Astrocyte (in vitro differentiated cells and primary cell): ENCODE measurements at places on chromosomes 7 and 10. TPM values are rescaled to one million over a fixed set of nuclear protein-coding genes. Genes with fewer than 3 reads are reported as not detected.

Gene GJD4
- total RNA-seq: not detected in 2 replicates

Gene CARD11
- total RNA-seq: 6.6 and 9.5 TPM in 2 replicates

Gene BTBD16
- 0.26 TPM in 1 of 2 replicates, not detected in the other for total RNA-seq

Gene IKZF1
- 0.60 and 0.86 TPM in 2 replicates for total RNA-seq

Gene TAS2R3
- 1.00 and 1.2 TPM in 2 replicates for total RNA-seq

- no peak overlapping the region for H3K27ac ChIP-seq
- no peak overlapping the region for H3K4me3 ChIP-seq
Measured at GRCh38 chr10:72114706-72115450, 26.5 kb upstream of the SPOCK2 start.

DNA sequence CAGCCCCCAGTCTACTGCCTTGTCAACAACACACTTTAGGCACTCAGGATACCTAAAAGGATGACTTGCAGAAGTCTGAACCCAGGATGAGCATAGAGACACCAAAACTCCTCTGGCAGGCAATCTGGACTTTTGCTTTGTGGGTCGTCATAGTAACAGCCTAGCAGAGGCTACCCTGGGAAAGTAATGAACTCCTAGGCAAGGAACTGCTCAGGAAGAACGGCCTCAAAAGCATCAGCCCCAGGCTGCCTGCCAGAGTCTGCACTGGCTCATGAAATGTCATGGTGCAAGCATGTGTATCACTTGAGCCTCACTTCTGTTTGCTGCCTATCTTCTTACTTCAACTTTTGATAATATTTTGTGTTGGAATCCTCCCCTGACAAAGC, 715.1 kb downstream of the GRID1 start:
- no peak overlapping the region for H3K4me3 ChIP-seq
- no peaks in the 10 kb centered on the region for H3K27me3 ChIP-seq
- no peaks in the 10 kb centered on the region for H3K36me3 ChIP-seq

- H3K4me1 ChIP-seq: no peaks in the 10 kb centered on the region
- H3K27ac ChIP-seq: no peak overlapping the region
- no peak overlapping the region for H3K4me3 ChIP-seq
- H3K36me3 ChIP-seq: no peaks in the 10 kb centered on the region
- peak; percentile 29 for DNase-seq
- H3K27me3 ChIP-seq: no peaks in the 10 kb centered on the region
Measured at GRCh38 chr7:31373337-31374289, 33.1 kb upstream of the NEUROD6 start.

- H3K27me3 ChIP-seq: peaks cover 24% of the 10 kb centered on the region
- H3K36me3 ChIP-seq: no peaks in the 10 kb centered on the region
- no peak overlapping the region for H3K27ac ChIP-seq
- peak; percentile 10 for DNase-seq
Measured at GRCh38 chr10:101272229-101272868, 43.1 kb upstream of the LBX1 start.

GRCh38 chr10:92689663-92690210, at the start of gene HHEX:
Gene HHEX, plus strand, starts transcription at chr10:92689955. Its CDS starts 32 bp downstream, at chr10:92689987.
- H3K27ac ChIP-seq: no peak within 1 kb of the TSS
- peaks cover 39% of the 10 kb centered on the region for H3K27me3 ChIP-seq
- peak; percentile 58 for DNase-seq
- peaks cover 13% of the 10 kb centered on the region for H3K4me1 ChIP-seq

DNA sequence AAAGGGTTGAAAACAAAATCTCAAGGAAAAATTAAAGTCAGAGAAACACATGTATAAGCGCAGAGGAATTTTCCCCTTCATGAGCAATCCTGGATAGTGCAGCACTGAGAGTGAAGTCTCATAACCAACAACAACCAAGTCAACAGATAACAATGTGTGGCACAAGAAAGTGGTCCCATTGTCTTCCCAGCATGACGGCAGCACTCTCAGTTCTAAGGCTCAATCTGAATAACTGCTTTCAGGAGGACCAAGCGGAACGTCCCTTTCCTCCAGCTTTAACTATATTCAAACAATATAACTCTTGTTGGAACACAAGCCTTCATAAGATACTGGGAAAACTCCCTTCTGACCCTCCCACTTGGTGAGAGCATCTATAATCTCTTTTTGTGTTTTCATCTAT, 137.9 kb downstream of the RAPGEF5 start:
- H3K36me3 ChIP-seq: no peaks in the 10 kb centered on the region
- no peak overlapping the region for H3K27ac ChIP-seq

- H3K27me3 ChIP-seq: no peaks in the 10 kb centered on the region
- DNase-seq: peak; percentile 56
- H3K4me1 ChIP-seq: no peaks in the 10 kb centered on the region
- H3K36me3 ChIP-seq: no peaks in the 10 kb centered on the region
Measured at GRCh38 chr10:33524966-33525365, 190.5 kb upstream of the NRP1 start.

DNA sequence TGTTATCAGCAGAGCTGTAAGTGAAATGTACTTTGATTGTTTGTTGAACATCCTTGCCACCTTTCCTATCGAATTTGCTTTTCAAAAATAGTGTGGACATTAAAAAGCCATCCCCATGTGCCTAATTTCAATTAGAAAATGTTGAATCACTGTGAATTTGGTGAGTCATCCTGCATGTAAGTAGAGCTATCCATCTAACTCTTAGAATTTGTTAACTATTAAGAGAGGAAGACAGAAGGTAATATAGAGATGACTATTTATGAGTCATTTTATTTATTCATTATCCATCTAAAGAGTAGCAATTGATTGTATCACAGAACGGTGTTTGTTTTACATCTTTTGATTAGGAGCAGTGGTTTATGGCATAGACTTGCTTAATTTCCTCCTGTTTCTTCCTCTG, 154.7 kb downstream of the MGMT start:
- DNase-seq: peak; percentile 14
- no peak overlapping the region for H3K27ac ChIP-seq
- no peaks in the 10 kb centered on the region for H3K27me3 ChIP-seq

DNA sequence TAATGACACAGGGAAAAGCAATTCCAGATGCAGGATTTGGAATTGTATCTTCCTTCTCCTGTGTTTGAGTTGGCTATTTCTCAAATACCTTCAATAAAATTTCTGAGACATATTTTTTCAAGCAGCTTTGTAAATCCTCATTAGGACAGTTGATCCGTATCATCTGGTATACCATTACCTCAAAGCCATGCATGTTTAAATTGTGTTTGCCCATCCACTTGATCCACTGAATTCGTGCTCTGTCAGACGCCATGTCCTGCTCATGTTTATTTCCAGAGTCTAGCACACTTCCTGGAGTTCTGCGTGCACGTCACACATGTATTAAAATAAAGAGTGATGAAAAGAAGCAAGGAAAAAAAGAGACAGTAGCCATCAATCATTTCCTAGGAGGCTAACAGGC, 141.8 kb upstream of the CDC14C start:
- no peak for DNase-seq
- H3K27ac ChIP-seq: no peak overlapping the region
- no peak overlapping the region for H3K4me3 ChIP-seq
- no peaks in the 10 kb centered on the region for H3K36me3 ChIP-seq

GRCh38 chr7:156703209-156703608, 62.6 kb downstream of the RNF32 start:
- DNase-seq: no peak
- H3K4me3 ChIP-seq: no peak overlapping the region
- H3K36me3 ChIP-seq: no peaks in the 10 kb centered on the region
- H3K27me3 ChIP-seq: no peaks in the 10 kb centered on the region
- no peak overlapping the region for H3K27ac ChIP-seq

- no peak overlapping the region for H3K27ac ChIP-seq
- H3K4me3 ChIP-seq: no peak overlapping the region
- H3K36me3 ChIP-seq: no peaks in the 10 kb centered on the region
- H3K4me1 ChIP-seq: no peaks in the 10 kb centered on the region
- H3K27me3 ChIP-seq: no peaks in the 10 kb centered on the region
Measured at GRCh38 chr10:53223851-53224250, 451.3 kb upstream of the MBL2 start.

- H3K4me3 ChIP-seq: peak overlapping the region; percentile 1
- no peak overlapping the region for H3K27ac ChIP-seq
- no peaks in the 10 kb centered on the region for H3K36me3 ChIP-seq
Measured at GRCh38 chr7:2613931-2614600, 17.7 kb upstream of the TTYH3 start.

GRCh38 chr7:46534664-46535588, 613.9 kb upstream of the IGFBP3 start:
- H3K36me3 ChIP-seq: no peaks in the 10 kb centered on the region
- peaks cover 11% of the 10 kb centered on the region for H3K4me1 ChIP-seq

GRCh38 chr10:80253266-80253962, 36.0 kb downstream of the MAT1A start:
- peaks cover 3% of the 10 kb centered on the region for H3K4me1 ChIP-seq
- peaks cover 2% of the 10 kb centered on the region for H3K27me3 ChIP-seq
- no peak overlapping the region for H3K4me3 ChIP-seq
- no peak for DNase-seq
- no peaks in the 10 kb centered on the region for H3K36me3 ChIP-seq
